HFF-Myc (cell line): ENCODE measurements at places on chromosomes 13 and 19.

GRCh38 chr13:105255472-105255871, 1280.0 kb downstream of the EFNB2 start:
- DNase-seq, result no peak

GRCh38 chr19:3124630-3125029, 11.2 kb upstream of the GNA15 start:
- no peak for DNase-seq

GRCh38 chr19:53328967-53329366, 4.6 kb upstream of the ZNF845 start:
- no peak for DNase-seq

DNA sequence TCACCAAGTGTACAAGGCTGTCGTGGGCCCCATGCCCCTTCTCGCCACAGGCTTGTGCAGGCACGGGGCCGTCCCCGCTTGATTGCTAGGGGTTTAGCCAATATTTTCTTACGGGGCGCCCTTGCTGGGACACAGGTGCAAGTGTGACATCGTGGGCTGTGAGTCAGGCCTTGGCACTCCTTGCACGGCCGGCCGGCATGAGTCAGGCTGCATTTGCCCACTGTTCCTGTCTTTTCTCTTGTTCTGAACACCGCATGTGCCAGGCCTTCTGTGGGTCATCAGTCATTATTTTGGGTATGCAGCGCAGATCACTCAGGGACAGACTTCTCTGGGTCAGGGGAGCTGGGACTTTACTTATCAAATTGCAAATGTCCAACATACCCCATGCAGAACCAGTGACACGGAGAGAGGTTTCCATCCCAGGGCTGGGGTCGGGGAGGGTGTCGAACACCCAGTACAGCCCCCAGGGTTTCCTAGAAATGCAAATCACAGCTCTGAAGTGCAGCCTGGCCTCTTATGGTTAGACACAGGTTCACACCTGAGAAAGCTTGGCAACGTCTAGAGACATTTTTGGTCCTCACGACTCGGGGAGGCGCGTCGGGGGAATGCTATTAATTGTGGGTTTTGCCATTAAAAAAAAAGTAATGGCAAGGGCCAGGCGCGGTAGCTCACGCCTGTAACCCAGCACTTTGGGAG, 22.5 kb upstream of the KLF2 start:
- DNase-seq, result no peak

- DNase-seq, result no peak
Observed at GRCh38 chr19:1432507-1432887, 5.7 kb upstream of the RPS15 start.
